Muscle of leg (tissue), 16 donors: ENCODE measurements at places on chromosomes 4 and X. TPM values are rescaled to one million over a fixed set of nuclear protein-coding genes. Genes with fewer than 3 reads are reported as not detected.

- no peak for DNase-seq
Observed at GRCh38 chr4:95231681-95232080, 317.1 kb downstream of the UNC5C start.

GRCh38 chr4:85610450-85610849, 135.5 kb downstream of the ARHGAP24 start:
- DNase-seq = peak; percentile 11

DNA sequence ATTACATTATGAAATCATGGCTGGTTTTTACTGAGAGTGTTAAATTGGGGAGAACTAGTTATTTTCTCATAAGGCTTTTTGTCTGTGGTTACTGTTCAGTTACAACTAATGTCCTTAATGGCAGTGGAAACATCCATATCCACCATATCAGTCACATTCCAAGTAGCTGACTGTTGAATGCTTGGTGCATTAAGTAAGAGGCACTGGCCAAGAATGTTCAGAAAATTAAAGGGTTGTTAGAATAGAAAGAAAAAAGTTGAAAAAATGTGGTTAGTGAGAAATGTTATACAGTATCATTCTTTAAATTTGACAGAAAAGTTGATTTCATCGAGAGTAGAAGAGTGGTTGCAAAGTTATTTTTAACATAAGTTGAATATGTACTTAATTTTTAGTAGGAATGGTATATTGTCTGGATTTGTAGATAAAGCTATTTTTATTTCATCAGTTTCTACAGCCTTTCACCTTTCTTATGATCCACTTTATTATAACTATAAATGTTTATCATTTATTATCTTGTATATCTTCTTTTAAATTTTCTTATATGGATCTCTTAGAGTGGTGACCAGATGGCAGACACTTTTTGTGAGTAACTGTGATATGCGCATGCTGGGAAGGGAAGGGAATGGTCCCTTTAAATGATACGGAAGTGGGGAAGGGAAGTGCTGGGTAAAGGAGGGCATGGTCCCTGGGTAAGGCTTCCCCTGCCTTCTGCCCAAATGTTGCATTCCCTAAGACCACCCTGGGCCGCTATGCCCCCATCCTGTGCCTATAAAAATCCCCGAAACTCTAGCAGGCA, 2407.1 kb downstream of the ARAP2 start:
- no peak for DNase-seq

- DNase-seq = no peak
Observed at GRCh38 chr4:107408968-107409367, 311.1 kb downstream of the PAPSS1 start.

DNA sequence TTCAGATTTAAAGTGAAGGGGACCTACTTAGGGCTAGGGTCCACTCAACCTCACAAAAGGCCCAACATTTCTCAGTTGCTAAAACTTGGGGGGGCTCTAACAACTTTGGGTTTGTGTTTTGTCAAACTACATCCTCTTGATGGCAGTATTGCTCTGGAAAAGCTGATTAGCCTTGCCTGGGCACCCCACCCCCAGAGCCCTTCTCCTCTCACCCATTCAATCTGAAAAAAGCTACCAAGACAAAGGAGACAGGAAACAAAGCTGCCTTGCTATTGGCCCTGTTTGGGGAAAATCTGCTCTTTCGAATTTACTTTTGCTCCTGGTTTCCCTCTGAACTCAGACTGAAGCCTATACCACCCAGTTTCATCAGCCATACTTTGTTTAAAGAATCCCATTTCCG, 195.2 kb upstream of the STK26 start:
- peak; percentile 26 for DNase-seq

DNA sequence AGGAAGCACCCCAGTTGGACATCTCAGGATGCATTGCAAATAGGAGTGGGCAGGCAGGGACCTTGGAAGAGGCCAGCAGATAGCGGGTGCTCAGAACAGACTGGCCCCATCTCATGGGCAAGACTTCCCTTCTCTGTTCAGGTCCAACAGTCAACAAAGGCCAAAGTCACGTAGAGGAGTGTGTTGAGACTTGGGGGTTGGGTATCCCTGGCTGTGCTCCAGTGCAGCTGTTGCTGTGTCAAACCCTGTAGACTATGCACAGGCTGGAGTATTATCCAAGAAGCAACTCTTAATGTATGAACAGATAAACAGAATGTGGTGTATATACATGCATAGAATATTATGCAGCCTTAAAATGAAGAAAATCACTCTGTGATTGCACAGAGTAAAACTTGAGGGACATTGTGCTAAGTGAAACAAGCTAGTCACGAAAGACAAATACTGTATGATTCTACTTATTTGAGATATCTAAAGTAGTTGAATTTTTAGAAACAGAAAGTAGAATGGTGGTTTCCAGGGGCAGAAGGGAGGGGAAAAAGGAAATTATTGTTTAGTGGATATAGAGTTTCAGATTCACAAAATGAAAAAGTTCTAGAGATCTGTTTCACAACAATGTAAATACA, 192.1 kb upstream of the LCORL start:
- DNase-seq = no peak

DNA sequence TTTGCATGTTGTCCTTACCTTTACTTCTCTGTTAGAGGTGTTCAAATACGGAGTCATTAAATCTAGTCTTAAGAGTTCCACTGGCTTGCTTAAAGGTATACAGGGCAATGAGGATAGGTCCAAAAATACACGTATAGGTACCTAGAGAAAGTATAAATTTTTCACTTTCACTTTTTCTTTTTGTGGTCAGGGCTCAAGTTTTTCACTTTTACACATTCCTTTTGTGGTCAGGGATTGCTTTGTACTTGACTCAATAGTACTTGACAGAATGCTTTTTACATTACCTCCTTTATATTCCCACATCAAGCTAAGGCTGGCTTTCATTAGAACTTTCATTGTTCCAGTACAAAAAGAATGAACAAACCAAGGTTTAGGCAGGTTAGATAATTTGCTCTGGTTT, 21.7 kb downstream of the TMEM184C start:
- no peak for DNase-seq

DNA sequence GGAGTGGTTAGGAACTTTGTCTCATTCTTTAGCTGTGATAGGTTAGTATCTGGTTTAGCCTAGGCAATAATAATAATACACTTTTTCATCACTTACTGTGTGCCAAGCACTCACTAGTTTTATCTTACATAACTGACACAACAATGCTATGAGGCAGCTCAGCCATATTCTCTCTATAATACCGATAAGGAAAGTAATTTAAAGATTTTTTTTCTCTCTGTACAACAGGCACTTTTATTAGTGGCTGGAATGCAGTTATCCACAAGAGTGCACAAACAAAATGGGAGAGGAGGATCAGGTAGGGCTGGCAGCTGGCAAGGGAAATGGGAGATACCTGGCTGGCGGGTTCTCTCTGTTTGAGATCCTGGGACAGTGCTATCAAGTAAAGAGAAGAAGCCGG, 7.6 kb downstream of the RELL1 start:
- DNase-seq = no peak

- DNase-seq = no peak
Observed at GRCh38 chr4:600166-600565, 24.1 kb upstream of the TMEM271 start.

DNA sequence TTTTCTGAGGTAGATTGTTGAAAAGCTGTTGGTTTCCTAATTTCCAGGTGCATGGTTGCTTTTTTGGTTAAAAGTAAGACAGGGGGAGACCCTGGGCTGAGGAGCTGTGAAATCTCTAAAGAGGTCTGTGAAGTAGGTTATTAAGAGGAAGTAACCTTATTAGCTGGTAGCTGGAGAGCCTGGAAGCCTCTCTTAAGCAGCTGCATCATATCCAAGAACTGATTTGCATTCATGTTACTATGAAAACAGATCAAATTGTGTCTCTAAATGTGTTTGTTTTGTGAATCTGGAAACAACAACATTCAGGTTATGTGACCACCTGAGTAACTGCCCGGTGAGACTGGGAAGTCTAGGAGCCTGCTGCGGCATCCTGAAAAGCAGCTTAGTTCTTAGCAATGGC, 54.1 kb downstream of the ARHGAP10 start:
- peak; percentile 84 for DNase-seq

- DNase-seq = no peak
Observed at GRCh38 chr4:126897038-126897437, 735.7 kb upstream of the INTU start.

DNA sequence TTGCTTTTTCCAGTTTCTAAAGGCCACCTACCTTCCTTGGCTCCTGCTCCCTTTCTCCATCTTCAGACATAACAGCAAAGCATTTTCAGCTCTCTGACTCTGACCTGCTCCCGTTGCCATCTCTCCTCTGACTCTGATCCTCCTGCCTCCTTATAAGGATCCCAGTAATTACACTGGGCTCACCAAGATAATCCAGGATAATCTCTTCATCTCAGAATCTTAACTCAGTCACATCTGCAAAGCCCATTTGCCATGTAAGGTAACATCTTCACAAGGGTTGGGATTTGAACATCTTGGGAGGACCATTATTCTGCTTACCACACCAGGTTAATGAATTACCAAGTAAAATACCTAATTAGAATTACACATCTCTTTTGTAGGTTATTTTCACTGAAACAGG, 41.3 kb upstream of the MAGED1 start:
- no peak for DNase-seq

- DNase-seq = no peak
Observed at GRCh38 chrX:2502120-2502667, 1.4 kb upstream of the DHRSX start.

DNA sequence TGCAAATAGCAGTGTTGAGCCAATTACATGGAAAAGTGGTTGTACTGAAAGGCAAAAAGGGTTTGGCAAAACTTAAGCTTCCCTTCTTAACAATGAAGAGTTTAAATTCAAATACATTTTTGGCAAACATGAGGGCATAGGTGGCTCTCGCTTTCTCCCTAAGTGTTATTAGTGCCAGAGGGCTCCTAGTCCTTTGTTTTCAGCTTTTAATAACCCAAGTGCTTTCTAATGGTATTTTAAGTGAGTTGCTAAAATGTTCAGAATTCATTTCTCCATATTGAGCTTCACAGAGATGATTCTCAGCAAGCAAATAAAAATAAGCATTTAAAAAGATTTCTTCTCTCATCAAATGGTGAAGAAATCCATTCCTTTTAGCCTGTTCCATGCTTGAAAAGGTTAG, 123.7 kb downstream of the HS6ST2 start:
- DNase-seq = no peak

GRCh38 chr4:63020661-63021060, 1388.6 kb downstream of the TECRL start:
- DNase-seq = no peak

GRCh38 chr4:85995361-85995760, 364.5 kb downstream of the MAPK10 start:
- DNase-seq = no peak

DNA sequence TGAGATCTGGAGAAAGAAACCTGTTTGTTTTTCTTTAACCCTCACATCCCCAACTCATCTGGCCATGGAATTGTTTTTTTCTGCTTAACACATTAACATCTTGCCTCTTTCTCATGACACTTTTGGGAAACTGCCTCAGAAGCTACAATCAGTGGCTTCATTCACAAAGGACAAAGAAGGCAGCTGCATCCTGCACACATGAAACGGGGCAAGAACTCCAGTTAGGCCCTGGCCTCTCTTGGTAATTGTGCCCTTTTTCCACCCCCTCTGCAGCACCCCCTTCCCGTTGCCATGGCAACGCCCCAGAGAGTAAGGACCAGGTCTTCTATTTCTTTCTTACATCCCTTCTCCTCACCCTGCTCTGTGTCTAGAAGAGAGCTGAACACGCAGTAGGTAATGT, 103.4 kb downstream of the PDGFRA start:
- DNase-seq = no peak

- no peak for DNase-seq
Observed at GRCh38 chr4:94961420-94961819, 203.7 kb downstream of the BMPR1B start.

DNA sequence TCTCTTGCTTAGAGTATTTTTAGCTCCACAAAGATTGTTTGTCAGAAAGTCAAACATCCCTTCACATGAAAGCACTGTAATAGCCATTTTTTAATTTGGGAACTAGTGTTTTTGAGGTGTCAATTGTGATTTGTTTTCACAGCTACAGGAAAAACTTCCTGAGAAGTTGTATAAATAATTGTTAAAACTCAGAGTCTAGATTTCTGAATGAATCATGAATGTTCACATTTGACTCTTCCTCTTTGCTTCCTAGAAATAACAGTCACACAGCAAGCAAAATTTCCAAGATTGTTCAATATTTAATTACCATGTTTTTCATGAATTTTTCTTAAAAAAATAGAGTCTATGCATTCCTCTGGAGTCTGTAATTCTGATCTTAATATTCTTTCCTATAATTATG, 156.9 kb upstream of the SLC7A11 start:
- no peak for DNase-seq

DNA sequence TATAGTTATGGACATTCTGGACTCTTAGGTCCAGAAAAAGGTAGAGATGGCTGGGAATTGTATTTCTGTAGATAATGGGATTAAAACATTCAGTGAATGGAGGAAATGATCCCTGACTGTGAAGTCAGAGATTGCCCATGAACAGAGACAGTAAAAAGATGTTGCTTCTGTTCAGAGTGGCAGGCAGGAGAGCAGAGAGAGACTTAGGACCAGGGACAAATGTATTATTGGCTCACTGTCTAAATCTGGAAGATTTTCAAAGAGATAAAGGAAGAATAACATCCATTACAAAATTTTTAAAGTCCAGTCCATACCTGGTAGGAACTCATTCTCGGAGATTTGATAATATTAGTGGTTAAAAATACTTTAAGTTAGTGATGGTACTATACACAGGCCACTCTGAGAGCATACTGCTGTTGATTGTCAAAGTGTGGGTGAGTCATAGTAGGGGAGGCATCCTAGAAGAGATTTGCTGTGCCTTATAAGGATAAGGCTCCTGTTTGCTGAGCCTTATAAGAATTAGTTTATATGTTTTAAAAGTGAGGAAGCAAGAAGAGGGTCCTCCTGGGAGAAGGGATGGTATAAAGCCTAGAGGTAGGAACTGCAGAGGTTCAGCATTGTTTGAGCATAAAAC, 53.0 kb downstream of the JADE3 start:
- no peak for DNase-seq

DNA sequence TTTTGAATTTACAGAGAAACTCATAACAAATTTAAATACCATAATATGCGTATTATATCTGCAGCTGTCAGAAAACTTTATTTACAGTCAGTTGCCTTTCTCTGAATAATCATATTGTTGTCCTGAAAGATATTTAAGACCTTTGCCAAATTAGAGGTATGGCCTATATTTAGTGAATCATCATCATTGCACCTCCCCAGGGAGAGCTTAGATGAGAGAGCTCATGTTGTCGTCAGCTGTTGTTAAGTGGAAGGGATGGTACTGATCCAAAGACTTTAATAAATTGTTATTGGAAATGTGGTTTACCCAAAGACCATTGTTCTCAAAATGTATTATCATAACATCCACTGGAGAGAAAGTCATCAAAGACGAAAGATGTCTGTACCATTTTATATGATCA, 128.6 kb downstream of the HTR2C start:
- DNase-seq = no peak

TMEM156 gene
- polyA plus RNA-seq = not detected

RHOXF2 gene
- 0.07 TPM for polyA plus RNA-seq

CT45A5 gene
- polyA plus RNA-seq = 0.56 TPM

SSX1 gene
- polyA plus RNA-seq = not detected

MAGEA4 gene
- not detected for polyA plus RNA-seq

PCDH18 gene
- polyA plus RNA-seq = 35.7 TPM

FGFBP1 gene
- 0.15 TPM for polyA plus RNA-seq

MAGED4 gene
- 46.7 TPM for polyA plus RNA-seq

ARMCX4 gene
- 41.5 TPM for polyA plus RNA-seq
